Suppressor macrophage treated with lipopolysaccharide for 1 hour (primary cell): ENCODE measurements at places on chromosomes 2 and 18.
A peak's percentile ranks its signal among the peaks of the same experiment; 100 is the strongest.

GRCh38 chr2:180133736-180134135, 126.6 kb upstream of the CWC22 start:
- DNase-seq = no peak

- DNase-seq = peak; percentile 84
These were observed 85.6 kb downstream of the EHD3 start for GRCh38 chr2:31319406-31320175.

DNA sequence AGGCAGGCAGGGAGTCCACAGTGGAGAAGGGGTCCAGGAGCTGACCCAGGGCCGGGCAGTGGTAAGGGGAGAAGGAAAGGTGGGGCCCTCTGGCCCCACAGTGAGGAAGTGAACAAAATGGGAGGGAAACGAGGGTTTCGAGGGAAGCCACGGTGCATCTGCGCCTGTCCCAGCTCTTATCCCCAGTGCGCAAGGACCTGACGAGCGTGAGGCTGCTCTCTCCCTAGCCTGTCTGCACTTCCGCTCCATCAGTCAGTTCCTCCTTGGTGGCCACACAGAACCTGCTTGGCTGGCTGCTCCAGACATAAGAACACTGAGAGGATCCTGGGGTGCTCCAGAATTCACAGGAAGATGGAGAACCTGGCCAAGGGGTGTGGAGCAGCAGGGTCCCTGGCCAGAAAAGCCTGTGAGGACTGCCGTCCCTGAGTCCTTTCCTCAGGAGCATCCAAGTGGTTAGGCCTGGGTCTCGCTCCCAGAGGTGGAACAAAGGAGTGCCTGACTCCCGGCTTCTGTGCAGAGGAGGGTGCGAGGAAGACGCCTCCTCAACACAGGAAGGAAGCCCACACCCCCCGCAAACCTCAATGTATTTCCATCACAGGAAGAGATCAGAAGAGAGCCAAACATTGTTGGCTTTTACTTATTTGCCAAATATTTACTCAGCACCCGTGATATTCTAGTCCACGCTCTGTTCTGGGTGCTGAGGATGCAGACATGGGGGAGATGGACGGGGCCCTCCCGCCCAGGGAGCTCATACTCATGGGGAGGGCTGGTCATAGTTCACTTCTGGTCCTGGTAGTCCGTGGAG, 43.7 kb upstream of the SEMA4C start:
- DNase-seq = peak; percentile 71

- DNase-seq = no peak
These were observed 680.1 kb upstream of the RAB6C start for GRCh38 chr2:129299338-129299737.

GRCh38 chr2:133490411-133490980, 77.8 kb downstream of the NCKAP5 start:
- no peak for DNase-seq

DNA sequence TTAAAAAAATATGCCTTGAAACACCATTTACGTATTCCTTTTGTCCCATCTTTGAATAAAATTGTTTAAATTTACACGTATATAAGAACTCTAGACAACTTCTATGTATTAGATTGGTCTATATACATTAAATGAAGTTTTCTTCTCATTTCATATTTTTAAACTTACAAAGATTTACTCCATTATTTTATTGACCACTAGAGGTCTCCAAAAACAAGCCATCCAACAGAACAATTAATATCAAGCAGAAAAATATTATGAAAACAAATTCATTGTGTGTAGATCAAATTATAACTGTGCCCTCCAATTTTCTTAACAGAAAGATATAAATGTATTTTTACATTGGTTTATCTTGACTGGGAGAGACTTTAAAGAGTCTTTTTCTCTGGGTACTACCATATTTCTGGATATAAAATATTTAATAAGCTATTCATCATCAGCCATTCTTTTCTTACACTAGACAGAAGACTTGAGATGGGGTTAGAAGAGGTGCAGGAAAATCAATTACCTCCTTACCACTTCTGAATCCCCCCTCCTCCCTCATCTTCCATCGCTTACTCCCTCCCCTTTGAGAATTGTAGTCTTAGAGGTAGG, 66.5 kb downstream of the DPP4 start:
- DNase-seq = peak; percentile 47

DNA sequence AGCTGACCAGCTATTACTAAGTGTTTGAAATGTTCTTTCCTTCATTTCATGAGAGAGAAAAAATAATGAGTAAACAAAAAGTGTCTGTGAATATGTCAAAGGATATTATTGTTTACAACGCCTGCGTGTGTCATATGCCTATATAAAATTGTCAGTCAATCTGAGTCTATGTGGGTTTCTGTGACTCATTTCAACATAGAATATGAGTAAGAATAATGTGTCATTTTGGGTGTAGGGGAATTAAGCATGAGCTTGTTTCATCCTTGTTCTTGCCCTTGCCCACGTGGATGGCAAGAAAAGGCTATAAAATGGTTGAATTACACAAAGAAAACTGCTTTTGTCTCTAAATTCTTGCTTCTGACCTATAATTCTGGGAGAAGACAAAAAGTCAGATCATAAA, 466.0 kb downstream of the PTH2R start:
- DNase-seq = peak; percentile 1
